ENCODE measurements at places on chromosomes 12 and 14.
A peak's percentile ranks its signal among the peaks of the same experiment; 100 is the strongest.

DNA sequence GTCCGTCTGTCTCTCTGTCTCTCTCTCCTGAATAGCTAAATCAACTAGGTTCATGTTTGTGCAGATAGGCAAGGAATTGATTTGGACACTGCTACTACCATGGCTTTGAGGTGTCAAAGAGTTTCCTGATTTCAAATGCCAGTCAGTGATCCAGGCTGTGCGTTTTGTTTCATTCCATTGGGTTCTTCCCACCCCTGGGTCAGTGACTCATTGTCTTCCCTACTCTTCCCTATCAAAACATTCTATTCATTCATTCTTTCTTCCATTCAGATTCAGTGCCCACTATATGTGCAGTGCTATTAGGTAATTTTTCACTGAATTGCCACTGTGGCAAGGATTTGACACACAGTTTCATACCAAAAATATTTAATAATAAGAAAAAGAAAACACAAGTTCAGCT, 50.4 kb downstream of the RPH3A start:
- DNase-seq: peak; percentile 2

DNA sequence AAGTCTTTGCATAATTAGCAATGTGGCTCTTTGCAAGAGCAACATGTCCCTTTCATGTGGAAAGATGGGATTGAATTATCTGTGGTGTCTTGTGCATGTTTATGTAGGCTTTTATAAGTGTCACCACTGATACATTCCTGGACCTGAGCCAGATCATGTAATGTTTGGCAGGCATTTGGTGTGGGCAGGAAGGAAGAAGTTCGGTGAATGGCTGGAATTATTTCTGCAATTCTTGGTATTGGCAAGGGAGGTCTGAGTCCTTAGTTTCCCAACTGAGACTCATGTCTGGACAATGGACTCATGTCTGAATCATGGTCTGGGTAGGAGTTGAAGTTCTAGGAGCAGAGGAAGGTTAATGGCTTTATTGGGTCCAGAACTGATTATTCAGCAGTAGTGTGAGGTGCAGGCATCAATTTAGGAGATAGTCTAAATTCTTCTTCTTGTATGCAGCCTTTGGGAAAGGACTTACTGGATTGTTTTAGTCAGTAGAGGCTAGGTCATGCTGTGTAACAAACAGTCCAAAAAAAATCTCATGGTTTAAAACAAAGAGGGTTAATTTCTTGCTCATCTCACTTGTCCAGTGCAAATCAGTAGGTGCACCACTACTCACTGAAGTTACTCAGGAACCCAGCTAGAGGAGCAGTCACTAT, 186.5 kb upstream of the LHX5 start:
- no peak for DNase-seq

DNA sequence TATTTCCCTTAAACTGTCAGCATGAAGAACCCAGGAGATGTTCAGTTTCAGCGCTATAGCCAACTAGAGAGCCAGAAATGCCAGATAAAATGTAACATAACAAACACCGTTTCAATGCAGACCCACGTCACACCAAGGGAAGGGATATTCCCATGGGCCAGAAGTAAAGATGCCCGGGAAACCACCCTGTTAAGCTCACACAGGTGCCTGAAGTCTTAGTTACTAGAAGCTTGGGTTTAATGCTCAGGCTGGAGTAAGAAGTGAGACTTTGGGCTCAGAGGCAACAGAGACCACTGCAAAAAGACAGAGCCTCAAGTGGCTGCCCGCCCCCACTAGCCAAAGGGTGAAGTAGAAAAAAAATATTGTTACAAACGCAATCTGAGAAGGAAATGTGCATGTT, 52.3 kb downstream of the SYNE3 start:
- DNase-seq: no peak

DNA sequence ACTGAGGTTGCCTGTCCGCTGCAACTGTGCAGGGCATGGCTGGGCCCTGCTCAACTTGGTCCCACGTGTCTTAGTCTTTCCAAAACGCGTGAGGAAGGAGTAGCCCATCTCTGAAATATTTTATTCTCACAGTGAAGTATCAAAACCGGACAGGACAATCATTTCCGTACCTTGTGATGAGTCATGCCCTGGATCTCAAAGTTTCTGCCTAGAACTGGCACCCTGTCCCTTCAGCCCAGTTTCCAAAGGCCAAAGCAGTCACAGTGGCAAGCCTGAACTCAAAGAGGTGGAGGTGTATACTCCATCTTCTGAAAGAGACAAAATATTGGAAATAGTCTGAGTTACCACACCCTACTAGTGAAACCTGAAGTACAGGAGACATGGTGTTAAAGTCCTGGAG, 28.5 kb upstream of the SRGAP1 start:
- DNase-seq: no peak

GRCh38 chr12:88391556-88391955, 188.7 kb downstream of the KITLG start:
- DNase-seq: no peak

- peak; percentile 94 for DNase-seq
Observed at GRCh38 chr12:120904197-120904773, at the start of gene SPPL3. SPPL3 (minus strand) TSS chr12:120904358; CDS start chr12:120903867, 491 bp downstream.

GRCh38 chr12:50751948-50752721, 11.8 kb upstream of the ATF1 start:
- no peak for DNase-seq

DNA sequence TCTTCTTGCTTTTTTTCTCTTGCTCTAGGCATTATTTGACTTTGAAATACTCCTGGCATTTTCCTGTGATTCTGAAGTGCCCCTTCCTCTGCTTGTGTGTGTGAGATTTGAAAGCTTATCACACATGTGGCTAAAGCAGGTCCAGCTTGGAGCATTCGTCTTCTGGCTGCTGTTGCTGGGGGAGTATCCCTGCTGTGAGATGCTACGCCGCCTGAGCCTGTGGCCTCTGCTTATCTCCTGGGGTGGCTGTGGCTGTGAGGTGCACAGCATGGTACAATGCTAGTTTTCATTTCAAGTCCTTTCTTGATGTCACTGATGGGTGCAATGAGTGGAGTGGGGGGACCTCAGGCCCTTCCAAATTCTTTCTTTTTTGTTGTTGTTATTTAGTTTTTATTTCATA, 371.8 kb downstream of the ZFP36L1 start:
- DNase-seq: no peak

DNA sequence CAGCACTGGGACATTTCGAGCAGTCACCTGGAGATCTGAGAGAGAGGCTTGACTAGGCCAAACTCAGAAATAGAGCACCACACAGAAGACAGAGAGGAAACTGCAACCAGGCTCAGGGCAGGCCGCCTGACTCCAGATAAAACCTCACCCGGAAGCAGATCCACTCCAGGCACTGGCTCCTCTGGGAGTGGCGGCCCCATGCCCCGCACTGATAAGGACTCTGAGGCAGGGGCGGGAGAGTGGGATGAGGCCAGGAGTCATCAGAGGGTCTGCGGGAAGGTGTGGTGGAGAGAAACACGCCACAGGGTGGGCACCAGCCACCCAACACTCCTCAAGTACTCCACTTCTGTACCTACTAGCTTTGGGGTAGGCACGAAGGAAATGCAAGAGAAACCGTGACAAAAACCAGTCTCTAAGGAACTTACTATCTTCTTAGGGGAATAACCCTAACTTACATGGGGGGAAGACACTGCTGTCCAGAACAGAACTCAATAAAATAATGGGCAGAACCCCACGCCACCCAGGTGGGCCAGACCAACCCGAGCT, 71.3 kb downstream of the CHGA start:
- DNase-seq: no peak

DNA sequence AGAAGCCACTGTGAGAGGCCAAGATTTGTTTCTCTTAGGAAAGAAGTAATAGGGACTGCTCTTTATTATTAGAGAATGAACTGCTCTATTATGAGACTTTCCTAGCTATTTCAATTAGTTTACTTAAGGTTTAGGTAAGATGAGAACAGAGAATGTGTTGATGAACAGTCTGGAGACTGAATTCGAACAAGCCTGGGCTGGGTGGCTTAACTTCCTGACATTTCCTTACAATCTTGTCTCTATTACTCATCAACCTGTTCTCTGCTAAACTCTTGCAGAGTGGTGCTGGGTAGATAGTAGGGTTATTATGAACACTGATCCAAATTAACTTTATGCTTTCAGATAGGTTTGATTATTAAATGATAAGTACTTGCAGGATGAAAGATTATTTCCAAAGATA, 31.2 kb downstream of the SLC15A5 start:
- no peak for DNase-seq

GRCh38 chr14:22666203-22666893, 22.2 kb upstream of the OR6J1 start:
- no peak for DNase-seq

GRCh38 chr12:68959891-68960464, 27.0 kb upstream of the CPM start:
- DNase-seq: no peak

- no peak for DNase-seq
Observed at GRCh38 chr12:77104792-77105191, 39.4 kb upstream of the E2F7 start.

DNA sequence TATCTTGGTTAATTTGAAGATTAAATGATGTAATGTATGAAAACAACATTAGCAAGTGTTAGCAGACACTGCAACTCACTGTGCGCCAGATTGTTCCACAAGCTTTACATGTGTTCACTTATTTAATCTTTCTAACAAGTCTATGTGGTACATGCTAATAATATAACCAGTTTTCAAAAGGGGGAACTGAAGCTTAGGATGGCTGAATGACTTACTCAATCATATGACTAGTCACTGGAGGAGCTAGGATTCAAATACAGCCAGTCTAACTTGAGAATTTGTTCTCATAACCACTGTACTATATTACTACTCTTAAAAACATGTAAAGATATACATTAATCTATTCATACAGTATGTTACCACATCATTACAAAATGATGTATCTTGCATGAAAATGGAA, 60.5 kb upstream of the LRIG3 start:
- no peak for DNase-seq

DNA sequence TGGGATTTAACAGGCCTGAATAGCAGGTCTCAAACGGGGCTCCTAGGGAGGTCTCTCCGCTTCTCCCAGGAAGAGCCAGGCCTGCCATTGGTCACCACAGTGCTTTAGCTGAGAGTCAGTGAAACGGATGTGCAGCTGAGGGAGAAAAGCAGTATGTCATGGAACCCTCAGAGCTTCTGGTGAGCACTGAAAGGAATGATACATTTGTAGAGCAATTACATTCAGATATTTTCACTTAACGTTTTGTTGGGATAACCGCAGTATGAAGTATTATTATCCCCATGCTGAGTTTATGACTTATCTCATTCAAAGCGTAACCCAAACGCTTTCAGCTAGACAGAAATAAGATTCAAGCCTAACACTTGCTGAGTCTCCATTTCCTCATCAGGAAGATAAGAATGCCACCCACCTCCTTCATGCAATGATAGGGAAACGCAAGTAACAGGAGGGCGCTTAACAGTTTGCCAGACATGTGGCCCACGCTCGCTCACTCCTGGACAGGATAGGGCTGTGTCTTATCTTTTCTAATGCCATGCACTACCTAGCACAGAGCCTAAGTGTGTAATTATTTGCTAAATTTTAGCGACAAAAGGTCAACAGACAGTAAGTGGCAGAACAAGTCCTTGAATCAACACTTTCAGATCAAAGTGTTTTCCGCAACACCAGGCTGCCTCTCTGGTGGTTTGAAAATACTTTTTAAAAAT, 28.2 kb downstream of the DAD1 start:
- peak; percentile 27 for DNase-seq

DNA sequence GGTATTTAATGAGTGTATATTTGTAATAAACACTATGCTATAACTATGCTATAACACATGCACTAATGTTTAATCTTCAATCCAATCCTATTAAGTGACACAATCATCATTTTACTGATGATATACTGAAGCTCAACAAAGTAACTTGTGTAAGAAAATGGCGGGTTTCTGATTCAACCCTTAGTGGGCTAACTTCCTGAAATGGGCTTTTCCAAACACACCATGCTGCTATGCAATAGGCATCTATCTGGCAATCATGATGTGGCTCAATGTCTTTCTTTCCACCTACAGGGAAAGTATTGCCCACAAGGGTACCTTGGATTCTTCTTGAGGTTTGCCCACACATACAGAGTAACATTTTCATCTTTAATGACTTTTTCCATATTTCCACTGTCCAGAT, 48.3 kb downstream of the DNAI7 start:
- no peak for DNase-seq

All from ascending aorta (tissue), 2 donors.